ENCODE measurements at places on chromosomes 6 and 20.

DNA sequence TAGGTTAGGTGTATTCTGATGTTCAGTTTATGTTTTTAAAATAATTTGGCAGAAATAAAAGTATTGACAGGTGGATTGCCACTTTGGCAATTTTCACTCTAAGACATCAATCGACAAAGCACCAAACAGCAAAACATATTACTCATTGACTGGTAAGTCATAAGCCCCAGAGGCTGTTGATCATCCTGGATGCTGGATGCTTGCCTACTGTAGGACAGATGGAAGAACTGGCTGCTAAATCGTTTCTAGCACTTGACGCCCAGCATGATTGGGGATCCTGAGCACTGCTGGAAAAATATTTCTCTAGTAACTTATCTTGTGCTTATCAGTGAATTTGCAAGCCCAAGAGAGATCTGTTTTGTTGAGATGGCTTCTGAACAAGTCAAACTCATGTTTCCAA is 1001.9 kb upstream of the FLRT3 start:
- H3K4me3 ChIP-seq: no peak overlapping the region
- no peak for DNase-seq
- H3K27ac ChIP-seq: no peak overlapping the region
- no peaks in the 10 kb centered on the region for H3K27me3 ChIP-seq
- no peaks in the 10 kb centered on the region for H3K36me3 ChIP-seq

DNA sequence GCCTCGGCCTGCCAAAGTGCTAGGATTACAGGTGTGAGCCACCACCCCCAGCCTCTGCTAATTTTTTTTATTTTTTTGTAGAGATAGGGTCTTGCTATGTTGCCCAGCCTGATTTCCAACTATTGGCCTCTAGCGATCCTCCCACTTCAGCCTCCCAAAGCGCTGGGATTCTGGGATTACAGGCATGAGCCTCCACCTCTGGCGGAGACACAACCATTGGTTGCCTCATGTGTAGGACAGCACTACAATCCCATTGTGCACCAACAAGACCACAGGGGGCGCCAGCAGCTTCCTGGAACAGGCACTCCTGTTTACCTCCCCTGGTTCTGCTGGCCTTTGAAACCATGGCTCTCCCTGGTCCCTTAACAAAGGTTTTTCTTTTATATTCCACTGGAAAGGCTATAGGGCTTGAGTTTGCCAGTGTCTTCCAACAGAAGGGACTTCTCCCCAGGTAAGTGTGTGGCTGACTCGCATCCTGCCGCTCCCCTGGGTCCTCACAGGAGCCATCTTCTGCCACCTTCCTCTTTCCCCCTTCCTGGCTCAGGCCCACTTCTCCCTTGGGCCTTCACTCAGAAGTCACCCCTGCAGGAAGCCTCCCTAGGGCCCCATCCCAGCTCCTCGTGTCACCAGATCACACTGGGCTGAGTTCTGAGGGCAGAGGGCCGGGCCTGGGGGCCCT is 39.2 kb upstream of the TLDC2 start:
- H3K4me3 ChIP-seq: no peak overlapping the region
- H3K4me1 ChIP-seq: peaks cover 56% of the 10 kb centered on the region
- peaks cover 21% of the 10 kb centered on the region for H3K36me3 ChIP-seq
- no peaks in the 10 kb centered on the region for H3K27me3 ChIP-seq
- H3K27ac ChIP-seq: peak overlapping the region; percentile 91
- no peak for DNase-seq

- no peak overlapping the region for H3K27ac ChIP-seq
- H3K4me3 ChIP-seq: no peak overlapping the region
- DNase-seq: no peak
- H3K27me3 ChIP-seq: no peaks in the 10 kb centered on the region
- no peaks in the 10 kb centered on the region for H3K4me1 ChIP-seq
Measured at GRCh38 chr6:41021832-41022231, 17.2 kb downstream of the UNC5CL start.

DNA sequence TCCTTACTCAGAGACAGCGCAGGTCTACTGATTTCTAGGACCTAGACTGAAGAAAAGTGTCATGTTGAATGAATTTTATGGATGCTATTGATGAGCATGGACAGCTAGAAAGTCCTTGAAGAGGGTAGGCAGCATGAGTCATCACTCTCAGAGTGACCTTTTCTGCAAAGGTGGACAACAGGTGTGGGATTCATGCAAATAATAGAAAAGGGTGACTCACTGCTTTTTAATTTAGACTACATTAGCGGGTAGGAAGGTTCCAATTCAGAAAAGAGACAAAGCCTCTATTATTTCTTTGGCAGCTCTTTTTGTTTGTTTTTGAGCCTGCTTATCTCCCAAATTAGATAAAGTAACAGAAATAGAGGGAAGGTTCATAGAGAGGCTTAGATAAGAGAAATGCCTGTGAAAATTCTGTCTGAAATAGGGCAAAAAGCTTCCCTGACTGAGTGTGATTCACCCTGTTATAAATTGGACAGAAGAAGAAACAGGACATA is 191.4 kb downstream of the TENT5A start:
- H3K4me3 ChIP-seq: no peak overlapping the region
- H3K4me1 ChIP-seq: peaks cover 6% of the 10 kb centered on the region
- no peaks in the 10 kb centered on the region for H3K27me3 ChIP-seq
- DNase-seq: no peak
- no peaks in the 10 kb centered on the region for H3K36me3 ChIP-seq

GRCh38 chr6:41646026-41646795 is 7.9 kb downstream of the MDFI start:
- H3K4me3 ChIP-seq: no peak overlapping the region
- peaks cover 7% of the 10 kb centered on the region for H3K4me1 ChIP-seq
- no peaks in the 10 kb centered on the region for H3K27me3 ChIP-seq
- no peaks in the 10 kb centered on the region for H3K36me3 ChIP-seq
- DNase-seq: no peak
- no peak overlapping the region for H3K27ac ChIP-seq

DNA sequence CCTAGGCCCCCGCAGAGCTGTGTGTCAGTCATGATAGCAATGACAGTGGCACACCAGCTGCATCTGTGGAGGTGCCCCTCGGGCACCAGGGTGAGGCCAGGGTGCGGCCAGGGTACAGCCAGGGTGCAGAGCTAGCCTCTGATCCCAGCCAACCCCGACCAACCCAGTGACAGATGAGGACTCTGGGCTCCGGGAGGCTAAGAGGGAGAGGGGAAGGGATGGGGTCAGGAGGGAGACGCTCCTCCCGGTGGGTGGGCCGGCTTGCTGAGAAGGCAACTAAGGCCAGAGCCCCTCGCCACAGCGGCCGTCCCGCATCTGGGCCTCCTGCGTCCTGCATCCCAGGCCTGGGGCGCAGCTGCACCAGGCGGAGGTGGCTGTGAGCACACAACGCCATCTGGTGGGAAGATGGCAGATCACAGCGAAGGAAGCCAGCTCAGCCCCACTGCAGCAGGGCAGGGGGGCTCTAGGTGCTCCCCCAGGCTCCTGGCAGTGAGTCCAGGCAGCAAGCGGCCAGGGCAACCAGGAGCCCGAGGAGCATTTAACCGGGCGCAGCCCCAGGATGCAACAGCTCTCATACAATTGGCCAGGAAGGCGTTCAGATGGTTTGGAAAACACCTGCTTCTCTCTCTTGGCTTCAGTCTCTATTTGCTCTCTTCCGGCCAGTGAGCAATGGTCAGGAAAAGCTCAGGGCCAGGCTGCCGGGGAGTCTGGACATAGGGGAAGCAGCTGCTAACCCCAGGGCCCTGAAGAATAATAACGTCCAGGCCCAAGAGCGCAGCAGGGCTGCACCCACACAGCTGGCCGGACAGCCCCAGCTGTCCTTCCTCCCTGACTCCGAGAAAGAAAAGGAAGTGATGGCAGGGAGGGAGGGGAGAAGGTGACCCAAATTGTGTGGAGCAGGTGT is 169.4 kb downstream of the TAF4 start:
- DNase-seq: no peak
- H3K27ac ChIP-seq: no peak overlapping the region
- H3K27me3 ChIP-seq: no peaks in the 10 kb centered on the region
- no peak overlapping the region for H3K4me3 ChIP-seq

GRCh38 chr20:59405226-59406200 is 105.1 kb downstream of the EDN3 start:
- peaks cover 19% of the 10 kb centered on the region for H3K4me1 ChIP-seq
- H3K36me3 ChIP-seq: no peaks in the 10 kb centered on the region
- H3K4me3 ChIP-seq: no peak overlapping the region

- no peaks in the 10 kb centered on the region for H3K27me3 ChIP-seq
- DNase-seq: no peak
- H3K36me3 ChIP-seq: no peaks in the 10 kb centered on the region
Measured at GRCh38 chr6:45044086-45044485, 284.0 kb upstream of the RUNX2 start.

GRCh38 chr6:3385660-3386151 is 71.1 kb downstream of the SLC22A23 start:
- H3K4me1 ChIP-seq: peaks cover 57% of the 10 kb centered on the region
- H3K27ac ChIP-seq: no peak overlapping the region
- no peaks in the 10 kb centered on the region for H3K27me3 ChIP-seq
- H3K36me3 ChIP-seq: no peaks in the 10 kb centered on the region

GRCh38 chr6:26141378-26141904 is 54.2 kb downstream of the HFE start:
- no peaks in the 10 kb centered on the region for H3K4me1 ChIP-seq
- no peak overlapping the region for H3K4me3 ChIP-seq
- no peaks in the 10 kb centered on the region for H3K27me3 ChIP-seq

- H3K4me1 ChIP-seq: peaks cover 7% of the 10 kb centered on the region
- no peak overlapping the region for H3K4me3 ChIP-seq
- DNase-seq: peak; percentile 42
Measured at GRCh38 chr6:45572833-45573232, 195.1 kb upstream of the SUPT3H start.

GRCh38 chr20:41978246-41978790 is 360.1 kb upstream of the CHD6 start:
- H3K4me3 ChIP-seq: no peak overlapping the region
- H3K27ac ChIP-seq: no peak overlapping the region

DNA sequence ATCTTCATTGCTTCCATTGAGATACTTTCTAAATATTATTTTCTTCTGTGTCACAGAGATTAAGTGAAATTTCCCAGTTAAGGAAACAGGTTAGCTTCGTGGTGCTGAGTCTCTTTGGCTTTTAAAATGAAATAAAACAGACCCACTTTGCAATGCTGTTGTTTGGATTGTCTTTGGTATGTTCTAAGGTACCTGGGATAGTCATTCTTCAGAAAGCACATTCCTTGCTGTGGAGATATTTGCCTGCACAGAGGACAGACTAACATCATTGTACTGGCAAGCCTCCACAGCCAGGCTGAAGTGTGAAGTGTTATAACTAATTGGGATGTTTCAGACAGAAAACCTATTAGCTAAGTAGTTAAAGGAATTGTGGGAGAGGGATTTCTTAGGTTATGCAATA is 148.8 kb upstream of the EPHA7 start:
- H3K36me3 ChIP-seq: no peaks in the 10 kb centered on the region
- H3K4me3 ChIP-seq: no peak overlapping the region
- no peak overlapping the region for H3K27ac ChIP-seq
- no peaks in the 10 kb centered on the region for H3K4me1 ChIP-seq

DNA sequence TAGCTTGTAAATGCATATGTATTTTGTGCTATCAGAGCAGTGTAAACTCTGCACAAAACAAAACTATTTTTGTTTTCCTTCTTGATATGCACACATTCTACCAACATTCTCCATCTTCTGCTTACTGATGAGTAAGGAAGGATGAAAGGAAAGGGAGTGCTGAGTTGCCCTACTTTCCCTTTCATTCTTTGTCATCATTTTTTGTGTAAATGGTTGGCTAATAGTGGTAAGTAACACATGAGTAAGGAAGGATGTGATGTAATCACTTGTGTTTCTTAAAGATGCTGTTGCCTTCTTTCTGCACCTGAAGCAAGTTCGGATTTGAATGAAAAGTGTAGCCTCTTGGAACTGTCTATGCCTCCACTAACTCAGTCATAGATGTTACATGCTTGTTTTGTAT is 4.6 kb upstream of the REV3L start:
- H3K36me3 ChIP-seq: no peaks in the 10 kb centered on the region
- no peaks in the 10 kb centered on the region for H3K27me3 ChIP-seq
- DNase-seq: no peak
- peaks cover 17% of the 10 kb centered on the region for H3K4me1 ChIP-seq

- H3K27ac ChIP-seq: no peak overlapping the region
- no peaks in the 10 kb centered on the region for H3K4me1 ChIP-seq
- H3K27me3 ChIP-seq: no peaks in the 10 kb centered on the region
- peak; percentile 56 for DNase-seq
Measured at GRCh38 chr20:24963672-24964505, 14.8 kb downstream of the CST7 start.

GRCh38 chr6:84768442-84769174 is 4.2 kb upstream of the TBX18 start:
- H3K36me3 ChIP-seq: no peaks in the 10 kb centered on the region
- peaks cover 24% of the 10 kb centered on the region for H3K27me3 ChIP-seq
- DNase-seq: no peak
- H3K27ac ChIP-seq: no peak overlapping the region
- H3K4me3 ChIP-seq: no peak overlapping the region

DNA sequence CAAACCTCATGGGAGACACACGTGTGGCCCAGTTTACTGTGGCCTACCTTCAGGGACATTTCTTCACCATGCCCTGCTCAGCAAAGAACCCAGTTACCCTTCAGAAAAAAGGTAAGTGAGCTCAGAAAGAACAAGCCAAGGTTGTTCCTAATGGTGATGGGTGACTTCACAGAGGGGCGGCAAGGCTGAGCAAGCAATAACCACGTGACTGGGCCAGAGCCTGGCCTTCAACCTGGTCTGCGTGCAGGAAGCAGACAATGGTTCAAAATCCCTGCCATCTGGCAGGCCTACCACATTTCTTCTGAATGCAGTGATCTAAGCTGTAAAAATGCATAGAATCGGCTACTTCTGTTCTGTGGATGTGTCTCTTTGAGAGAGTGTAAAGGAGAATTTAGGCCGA is 115.5 kb upstream of the CST7 start:
- no peak overlapping the region for H3K27ac ChIP-seq
- no peak overlapping the region for H3K4me3 ChIP-seq
- no peaks in the 10 kb centered on the region for H3K27me3 ChIP-seq
- no peaks in the 10 kb centered on the region for H3K4me1 ChIP-seq

- H3K4me1 ChIP-seq: no peaks in the 10 kb centered on the region
- H3K27me3 ChIP-seq: no peaks in the 10 kb centered on the region
- H3K36me3 ChIP-seq: no peaks in the 10 kb centered on the region
Measured at GRCh38 chr6:16630026-16630643, 131.1 kb downstream of the ATXN1 start.

DNA sequence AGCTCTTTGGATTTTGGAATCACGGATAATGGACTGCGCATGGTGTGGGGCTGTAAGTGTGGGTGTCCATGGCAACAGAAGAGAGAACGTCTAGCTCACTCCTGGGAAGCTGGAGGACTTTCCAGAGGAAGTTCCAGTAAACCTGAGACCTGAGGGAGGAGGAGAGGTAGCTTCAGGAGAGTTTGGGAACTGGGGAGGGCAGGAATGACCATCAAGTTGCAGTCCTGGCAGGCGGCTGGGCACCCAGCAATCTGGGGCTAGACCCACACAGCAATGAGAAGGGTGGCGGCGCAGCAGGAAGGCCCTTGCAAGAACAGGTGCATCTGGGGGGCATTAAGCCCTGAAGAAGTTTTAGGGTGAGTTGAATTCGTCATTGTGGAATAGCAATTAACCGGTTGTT is 95.9 kb downstream of the FOXC1 start:
- H3K27ac ChIP-seq: no peak overlapping the region
- H3K4me3 ChIP-seq: no peak overlapping the region
- H3K4me1 ChIP-seq: peaks cover 29% of the 10 kb centered on the region
- DNase-seq: no peak
- no peaks in the 10 kb centered on the region for H3K27me3 ChIP-seq
- no peaks in the 10 kb centered on the region for H3K36me3 ChIP-seq

- H3K4me1 ChIP-seq: peaks cover 5% of the 10 kb centered on the region
- H3K4me3 ChIP-seq: no peak overlapping the region
- H3K27ac ChIP-seq: no peak overlapping the region
- no peak for DNase-seq
Measured at GRCh38 chr20:38604873-38605303, 3.3 kb downstream of the ARHGAP40 start.
